Mucosa of gallbladder (tissue), 1 donor: ENCODE measurements at places on chromosomes 1 and 21.

- DNase-seq: peak; percentile 90
These were observed 21.9 kb downstream of the RD3 start for GRCh38 chr1:211469938-211470529.

GRCh38 chr1:40736085-40736531 lies 44.6 kb downstream of the NFYC start:
- no peak for DNase-seq

GRCh38 chr1:31587720-31588423 lies 11.6 kb downstream of the TINAGL1 start:
- DNase-seq: no peak

DNA sequence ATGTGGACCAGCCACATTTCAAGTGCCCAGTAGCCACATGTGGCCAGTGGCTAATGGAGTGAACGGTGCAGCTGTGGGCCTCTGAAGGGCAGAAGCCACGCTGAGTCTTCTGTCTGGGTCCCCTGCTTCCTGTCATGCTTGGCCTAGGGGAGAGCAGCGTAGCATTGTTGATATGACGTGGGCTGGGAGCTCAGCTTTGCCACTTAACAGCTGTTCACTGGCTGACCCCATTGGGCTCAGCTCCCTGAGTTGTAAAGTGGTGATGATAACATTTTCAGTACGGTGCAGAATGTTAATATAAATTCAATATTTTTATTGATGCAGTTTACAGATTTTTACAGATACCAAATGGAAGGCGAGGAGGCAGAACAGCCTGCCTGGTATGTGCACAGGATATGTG lies 4.5 kb downstream of the PODN start:
- peak; percentile 10 for DNase-seq

GRCh38 chr1:150810958-150811659 lies 3.0 kb upstream of the CTSK start:
- DNase-seq: no peak

DNA sequence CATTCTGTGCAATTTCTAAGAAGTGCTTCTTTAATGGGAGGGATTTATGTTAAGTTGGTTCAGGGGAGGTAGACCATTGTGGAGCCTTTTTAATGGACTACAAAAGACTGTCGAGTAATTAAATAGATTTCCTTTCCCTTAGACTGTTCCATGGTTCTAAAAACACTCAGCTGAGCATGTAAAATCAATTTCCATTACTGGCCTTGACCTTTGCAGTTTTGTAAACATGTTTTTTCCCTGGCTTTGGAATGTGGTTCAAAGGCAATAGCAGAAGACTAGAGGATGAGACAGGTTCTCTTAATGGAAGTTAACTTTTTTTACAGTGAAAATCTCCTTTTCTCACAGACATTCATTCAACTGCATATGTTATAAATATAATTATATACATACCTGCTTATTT lies 37.6 kb upstream of the BTG3 start:
- no peak for DNase-seq

GRCh38 chr1:62687421-62687902 lies 724 bp downstream of the DOCK7 start:
- DNase-seq: no peak

DNA sequence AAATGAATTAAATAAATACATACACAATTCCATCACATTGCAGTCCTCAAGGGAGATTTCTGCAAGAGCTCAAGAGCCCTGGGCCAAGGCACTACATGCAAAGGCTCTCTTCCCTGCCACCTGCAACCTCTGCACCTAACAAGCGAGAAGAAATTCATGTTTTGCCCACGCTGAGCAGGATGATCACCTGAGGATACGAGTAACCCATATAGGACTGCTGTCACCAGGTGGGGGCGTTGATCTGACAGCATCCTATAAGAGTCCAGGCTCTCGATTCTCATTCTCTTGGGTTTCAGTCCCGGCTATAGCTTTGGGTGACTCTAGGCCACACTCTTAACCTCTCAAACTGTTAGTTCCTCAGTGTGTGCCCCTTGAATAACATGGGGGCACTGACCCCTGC lies 18.7 kb upstream of the SPOCD1 start:
- DNase-seq: no peak

DNA sequence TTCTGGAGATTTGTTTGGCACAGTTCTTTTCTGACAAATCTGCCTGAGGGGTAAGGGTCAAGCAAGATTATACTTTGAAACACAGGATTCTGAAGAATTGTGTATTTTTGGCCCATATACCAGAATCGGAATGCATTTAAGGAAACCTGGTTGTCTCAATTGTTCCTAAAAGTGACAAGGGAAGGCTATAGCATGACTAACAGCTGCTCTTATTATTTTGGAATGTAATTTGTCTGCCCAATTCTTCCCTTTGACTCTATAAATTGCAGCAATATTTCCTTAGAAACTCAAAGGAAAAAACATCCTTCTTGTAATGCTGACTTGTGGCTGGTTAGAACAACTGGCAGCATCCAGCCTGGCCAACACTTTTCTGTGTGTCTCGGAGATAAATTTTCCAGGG lies 15.8 kb upstream of the VCAM1 start:
- DNase-seq: no peak

- no peak for DNase-seq
These were observed 218.5 kb downstream of the GPR52 start for GRCh38 chr1:174666248-174666647.

DNA sequence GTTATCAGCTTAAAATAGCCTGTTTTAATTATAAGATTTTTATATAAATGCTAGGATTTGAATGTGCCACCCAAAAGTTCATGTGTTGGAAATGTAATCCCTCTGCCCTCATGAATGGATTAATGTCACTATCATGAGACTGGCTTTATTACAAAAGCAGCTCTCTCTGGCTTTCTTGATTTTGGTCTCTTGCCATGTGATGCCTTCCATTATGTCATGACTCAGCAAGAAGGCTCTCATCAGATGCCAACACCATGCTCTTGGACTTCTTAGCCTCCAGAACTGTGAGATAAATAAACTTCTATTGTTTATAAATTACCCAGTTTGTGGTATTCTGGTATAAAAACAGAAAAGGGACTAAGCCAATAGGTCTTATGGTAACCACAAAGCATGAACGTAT lies 6.9 kb upstream of the PRSS38 start:
- DNase-seq: no peak

- DNase-seq: no peak
These were observed 192.4 kb downstream of the TGFBR3 start for GRCh38 chr1:91693557-91693956.

DNA sequence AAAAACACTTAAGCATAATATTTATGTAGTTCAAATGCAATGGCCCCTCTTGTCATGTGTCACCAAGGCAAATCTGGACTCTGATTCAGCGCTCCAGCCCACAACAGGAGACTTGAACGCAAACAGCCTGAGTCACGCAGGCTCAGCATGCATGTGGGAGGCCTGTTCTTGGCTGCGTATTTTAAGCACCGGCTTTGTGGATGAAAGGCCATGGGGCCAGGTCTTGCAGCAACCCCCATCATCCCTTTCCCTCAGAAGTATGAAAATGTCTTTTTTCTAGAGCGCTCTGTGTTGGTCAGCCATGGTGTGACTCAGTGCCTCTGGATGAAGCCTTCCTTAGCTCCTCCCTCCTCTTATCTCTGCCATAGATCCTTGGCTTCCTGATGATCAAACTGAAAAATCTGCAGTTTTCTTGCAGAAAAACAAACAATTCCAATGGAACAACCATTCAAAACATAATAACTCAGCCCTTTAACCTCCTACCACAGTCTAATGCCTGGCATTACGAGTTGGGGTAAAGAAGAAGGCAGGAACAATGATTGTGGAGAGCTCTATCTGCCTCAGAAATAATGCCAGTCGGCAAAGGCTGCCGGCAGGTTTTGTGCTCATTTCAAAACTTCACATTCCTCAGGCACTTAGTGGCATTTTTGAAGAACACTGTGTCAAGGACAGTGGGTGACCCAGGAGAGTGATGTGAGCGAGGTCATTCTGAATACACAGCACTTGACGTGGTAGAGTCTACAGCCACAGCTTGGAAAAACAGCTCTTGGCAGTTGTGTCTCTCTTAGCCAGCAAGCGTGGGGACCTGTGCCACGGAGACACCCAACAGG lies 167.5 kb downstream of the CLIC6 start:
- DNase-seq: peak; percentile 51

DNA sequence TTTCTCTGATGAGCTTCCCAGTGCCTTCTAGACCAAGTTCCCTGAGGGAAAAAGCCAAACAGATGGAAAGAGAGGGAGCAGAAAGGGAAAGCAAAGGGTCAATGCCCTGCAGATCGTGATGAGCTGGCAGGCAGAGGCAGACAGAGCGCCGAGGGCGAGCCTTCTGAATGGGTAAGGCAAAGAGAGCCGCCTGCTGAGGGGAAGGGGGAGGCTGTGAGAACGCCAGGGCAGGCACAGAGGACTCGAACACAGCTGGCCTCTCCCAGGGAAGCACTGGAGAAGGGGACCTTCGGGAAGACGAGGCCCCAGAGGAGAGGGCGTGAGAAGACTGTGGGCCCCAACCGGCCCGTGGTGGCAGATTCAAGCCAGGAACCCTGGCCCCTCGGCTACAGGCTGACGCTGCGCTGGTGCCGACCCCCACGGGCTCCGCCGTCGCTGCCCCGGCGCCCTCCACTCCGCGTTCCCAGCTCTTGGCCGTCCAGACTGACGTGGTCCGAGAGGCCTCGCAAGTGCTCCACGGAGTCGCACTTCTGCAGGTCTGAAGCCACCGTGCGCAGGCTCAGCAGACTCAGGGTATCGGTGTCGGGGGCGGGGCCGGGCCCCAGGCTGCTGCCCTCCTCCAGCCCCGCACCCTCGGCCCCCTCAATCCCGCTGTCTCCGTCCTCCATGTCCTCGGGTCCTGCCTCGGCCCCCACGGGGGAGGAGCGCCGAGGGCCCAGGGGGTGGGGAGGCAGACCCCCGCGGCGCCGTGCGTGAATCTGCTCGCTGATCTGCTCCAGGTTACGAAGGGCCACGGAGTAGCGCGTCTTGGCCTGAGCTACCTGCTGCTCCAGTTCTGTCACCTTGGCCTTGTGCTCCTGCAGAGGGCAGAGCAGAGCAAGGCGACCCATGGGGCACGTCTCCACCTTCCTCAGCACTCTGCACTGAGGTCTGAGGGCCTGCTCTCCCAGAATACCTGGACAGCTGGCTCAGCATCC lies 13.9 kb downstream of the SH3BP5L start:
- no peak for DNase-seq

- DNase-seq: no peak
These were observed at the start of gene FMO2 for GRCh38 chr1:171185091-171185490. Gene FMO2 (plus strand): TSS chr1:171185300. CDS start chr1:171185714, 414 bp downstream.

GRCh38 chr1:45960930-45961715 lies 157.7 kb downstream of the MAST2 start:
- DNase-seq: no peak

- DNase-seq: no peak
These were observed at the start of gene KIF26B for GRCh38 chr1:245154429-245155271. Gene KIF26B (plus strand): TSS chr1:245154985. CDS start chr1:245155425, 440 bp downstream.

DNA sequence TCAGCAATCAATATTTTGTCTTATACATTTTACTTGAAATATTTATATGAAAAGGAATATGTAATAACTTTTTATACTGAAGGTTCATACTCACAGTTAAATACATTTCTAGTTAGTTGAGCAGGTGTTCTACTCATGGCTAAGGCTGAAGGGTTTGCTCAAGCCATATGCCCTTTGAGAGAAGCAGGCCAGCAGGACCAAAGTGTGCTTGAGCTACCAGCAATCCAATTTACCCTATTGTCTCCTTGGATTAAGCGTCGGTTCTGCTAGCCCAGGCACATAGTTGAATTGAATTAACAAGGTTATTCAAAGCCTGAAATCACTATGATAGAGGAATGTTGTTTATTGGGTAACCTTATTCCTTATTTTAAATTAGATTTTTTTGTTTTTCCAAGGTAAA lies 151.5 kb upstream of the BACE2 start:
- DNase-seq: no peak

GRCh38 chr21:24897883-24898282 lies 709.4 kb downstream of the MRPL39 start:
- DNase-seq: no peak

- no peak for DNase-seq
These were observed 31.2 kb upstream of the SYNC start for GRCh38 chr1:32733582-32734321.

DNA sequence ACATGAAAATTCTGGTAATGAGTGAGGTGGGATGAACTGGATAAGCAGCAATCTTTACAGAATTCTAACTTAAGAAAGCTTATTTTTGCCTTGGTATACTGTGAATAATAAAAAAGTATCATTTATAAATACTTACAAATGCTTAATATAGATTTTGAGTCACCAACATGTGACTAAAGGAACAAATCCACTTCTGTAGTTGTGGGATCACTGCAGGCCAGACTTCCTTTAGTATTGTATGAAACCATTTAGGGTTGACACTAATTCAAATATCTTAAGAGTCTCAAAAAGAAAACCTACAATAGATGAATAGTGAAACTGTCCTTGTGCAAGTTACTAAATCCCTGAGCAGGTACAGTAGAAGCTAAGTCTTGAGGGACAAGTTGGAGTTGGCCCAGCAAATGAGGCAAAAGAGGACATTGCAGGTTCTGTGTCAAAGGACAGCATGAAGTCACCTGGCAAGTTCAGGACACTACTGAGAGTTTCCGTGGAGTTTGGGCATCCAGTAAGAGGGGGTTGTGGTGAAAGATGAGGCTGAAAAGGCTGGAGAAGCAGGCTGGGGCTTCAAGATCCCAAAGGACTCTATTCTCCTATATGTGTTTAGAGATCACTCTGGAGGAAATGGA lies 5.9 kb upstream of the THEM4 start:
- DNase-seq: no peak

- DNase-seq: no peak
These were observed 6.3 kb downstream of the ERG start for GRCh38 chr21:38492007-38492406.

DNA sequence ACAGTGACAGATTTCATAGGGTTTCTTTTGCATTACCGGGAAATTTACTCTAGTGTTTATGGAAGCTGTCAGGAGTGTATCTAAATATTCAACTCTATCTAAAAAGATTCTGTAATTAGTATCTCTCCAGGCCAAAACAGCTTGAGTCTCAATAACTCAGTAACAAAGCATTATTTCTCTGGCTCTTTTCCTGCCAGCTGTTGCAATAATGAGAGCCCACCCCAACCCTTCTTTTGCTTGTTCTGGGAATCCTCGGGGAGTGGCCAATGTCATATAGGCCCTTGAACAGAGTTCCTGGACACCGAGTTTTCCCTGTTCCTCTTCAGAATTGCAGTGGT lies 120.1 kb upstream of the SGIP1 start:
- DNase-seq: no peak

- DNase-seq: no peak
These were observed 21.6 kb downstream of the RAB3GAP2 start for GRCh38 chr1:220250681-220251080.

DNA sequence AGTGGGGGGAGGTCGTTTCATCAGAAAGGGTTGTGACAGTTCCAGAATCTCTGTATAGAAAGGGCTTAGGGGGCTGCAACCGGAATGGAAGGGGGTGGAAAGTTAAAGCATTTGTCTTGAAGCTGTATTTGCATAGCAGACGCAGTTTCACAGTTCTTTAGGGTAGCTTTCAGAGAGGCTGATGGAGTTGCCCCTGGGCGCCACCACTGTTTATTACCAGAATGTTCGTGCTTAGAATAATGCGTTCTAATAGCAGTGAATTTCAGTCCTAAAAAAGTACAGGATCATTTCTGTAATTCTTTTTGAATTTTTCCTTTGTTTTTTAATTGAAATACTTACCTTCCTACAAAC lies 1.3 kb downstream of the EXO1 start:
- DNase-seq: no peak

GRCh38 chr1:214143006-214143992 lies 137.7 kb upstream of the SMYD2 start:
- no peak for DNase-seq
